ENCODE measurements at places on chromosomes 13 and 19.

- DNase-seq = no peak
These were observed 16.2 kb upstream of the AP1M2 start for GRCh38 chr19:10603084-10603872.

DNA sequence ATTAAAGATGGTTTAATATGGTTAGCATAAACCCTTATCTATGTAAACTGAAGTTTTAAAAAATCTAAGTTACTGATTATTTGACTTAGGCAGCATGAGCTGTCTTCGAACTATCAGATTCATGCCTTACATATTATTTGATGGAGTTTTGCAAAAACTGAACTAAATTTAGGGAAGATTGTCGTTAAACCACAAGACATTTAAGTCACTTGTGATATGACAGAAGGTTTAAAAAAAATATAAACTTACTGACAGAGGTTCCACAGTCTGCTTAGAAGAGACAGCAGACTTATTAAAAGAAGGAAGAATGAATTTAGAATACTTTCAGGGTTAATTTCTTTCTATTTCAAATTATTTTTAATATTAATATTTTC lies 110.9 kb upstream of the FRY start:
- no peak for DNase-seq

- DNase-seq = no peak
These were observed 69.5 kb downstream of the TNFRSF19 start for GRCh38 chr13:23639674-23640073.

GRCh38 chr19:37389234-37389633 lies 18.3 kb downstream of the ZNF527 start:
- DNase-seq = no peak

GRCh38 chr19:44051650-44052402 lies at the start of gene ZNF223:
ZNF223 (plus strand) TSS chr19:44052036; CDS start chr19:44055177, 3,141 bp downstream.
- peak; percentile 97 for DNase-seq

- DNase-seq = no peak
These were observed 3.2 kb upstream of the IFNL4 start for GRCh38 chr19:39251846-39252245.

GRCh38 chr19:35144600-35145436 lies 1.8 kb downstream of the FXYD7 start:
- peak; percentile 57 for DNase-seq

DNA sequence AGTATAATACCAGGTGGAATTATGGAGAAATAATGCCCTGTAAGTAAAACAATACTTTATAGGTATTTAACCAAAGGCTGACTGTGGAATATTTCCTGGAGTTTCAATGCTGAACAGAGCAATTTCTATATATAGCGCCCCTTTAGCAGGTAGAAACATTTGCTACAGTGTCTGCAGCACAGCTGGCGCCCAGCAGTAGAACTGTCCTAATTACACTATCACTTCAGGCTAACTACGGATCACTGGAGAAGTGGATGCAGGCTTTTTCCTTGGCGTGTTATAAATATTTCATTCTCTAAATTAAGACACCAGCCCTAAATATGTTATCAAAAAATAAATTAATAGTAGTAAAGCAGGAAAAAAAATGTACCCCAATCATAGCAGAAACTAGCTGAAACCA lies 3.1 kb downstream of the SHISA2 start:
- no peak for DNase-seq

DNA sequence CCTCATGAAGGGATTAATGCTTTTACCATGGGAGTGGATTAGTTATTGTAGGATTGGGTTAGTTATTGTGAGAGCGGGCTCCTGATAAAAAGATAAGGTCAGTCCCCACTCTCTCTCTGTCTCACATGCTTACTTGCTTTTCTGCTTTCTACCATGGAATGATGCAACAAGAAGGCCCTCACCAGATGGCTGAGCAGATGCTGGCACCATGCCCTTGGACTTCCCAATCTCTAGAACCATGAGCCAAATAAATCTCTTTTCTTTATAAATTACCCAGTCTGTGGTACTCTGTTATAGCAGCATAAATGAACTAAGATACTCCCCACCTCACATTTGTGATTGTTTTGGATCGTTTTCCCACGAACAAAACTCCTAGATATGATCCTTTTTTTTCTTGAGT lies 353.8 kb downstream of the DNAJC15 start:
- DNase-seq = no peak

GRCh38 chr19:12788042-12788681 lies 3.1 kb upstream of the JUNB start:
- no peak for DNase-seq

DNA sequence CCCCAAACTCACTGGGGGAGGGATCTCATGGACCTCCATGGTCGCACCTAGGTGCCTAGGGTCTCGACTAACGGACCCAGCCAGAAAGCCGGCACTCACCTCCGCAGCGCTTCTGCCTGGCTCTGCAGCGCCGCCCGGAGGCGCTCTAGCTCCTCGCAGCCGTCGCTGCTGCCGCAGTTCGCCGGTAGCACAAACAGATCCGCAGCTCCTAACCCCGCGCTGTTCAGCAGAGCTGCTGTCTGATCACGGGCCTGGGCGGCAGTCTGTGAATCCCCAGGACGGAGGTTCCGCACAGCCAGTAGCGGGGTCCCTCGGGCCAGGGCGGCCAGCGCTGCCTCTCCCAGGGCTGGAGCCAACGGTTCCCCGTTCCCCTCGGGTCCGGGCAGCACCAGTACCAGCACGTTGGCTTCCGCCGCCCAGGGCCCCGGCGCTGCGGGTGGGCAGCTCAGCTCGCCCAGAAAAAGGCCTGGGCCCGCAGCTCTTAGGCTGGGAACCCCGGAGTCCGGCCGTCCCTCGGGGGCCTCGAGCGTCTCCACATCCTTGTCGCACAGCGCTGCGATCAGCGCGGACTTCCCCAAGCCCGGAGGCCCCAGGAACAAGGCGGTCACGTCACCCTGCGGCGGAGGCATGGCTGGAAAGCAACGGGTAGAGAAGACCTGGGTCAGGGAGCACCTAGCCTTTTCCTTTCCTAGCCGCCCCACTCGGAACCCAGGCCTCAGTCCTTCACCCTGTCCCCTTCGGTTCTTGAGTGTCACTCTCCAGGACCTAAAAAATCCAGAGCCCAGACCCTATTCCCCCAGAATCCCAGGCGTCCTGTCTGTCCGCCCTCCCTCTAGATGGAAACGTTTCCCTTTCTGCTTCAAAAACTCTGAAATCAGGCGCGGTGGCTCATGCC lies 977 bp downstream of the IRGQ start:
- DNase-seq = no peak

GRCh38 chr13:43368003-43368402 lies 344.6 kb downstream of the DNAJC15 start:
- no peak for DNase-seq

- DNase-seq = no peak
These were observed 134.0 kb downstream of the LMO7 start for GRCh38 chr13:75770164-75770563.

DNA sequence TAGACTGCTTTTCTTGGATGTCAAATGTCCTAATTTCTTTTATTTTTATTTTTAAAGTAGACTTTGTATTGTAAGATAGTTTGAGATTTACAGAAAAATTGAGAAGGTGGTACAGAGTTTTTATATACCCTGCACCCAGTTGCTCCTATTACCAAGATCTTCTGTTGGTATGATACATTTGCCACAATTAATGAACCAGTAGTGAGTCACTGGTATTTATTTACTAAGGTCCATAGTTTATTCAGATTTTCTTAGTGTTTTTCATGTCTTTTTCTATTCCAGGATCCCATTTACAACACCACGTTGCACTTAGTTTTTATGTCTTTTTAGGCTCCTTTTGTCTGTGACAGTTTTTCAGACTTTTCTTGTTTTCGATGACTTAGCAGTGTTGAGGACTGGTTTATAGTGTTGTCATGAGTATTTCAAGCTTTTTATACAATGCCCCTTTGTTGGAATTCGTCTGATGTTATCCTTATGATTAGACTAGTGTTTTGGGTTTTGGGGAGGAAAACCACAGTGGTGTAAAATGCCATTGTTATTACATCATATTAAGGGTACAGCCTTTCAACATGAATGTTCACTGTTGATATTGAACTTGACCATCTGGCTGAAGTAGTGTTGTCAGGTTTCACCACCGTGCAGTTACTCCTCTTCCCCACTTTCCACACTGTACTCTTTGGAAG lies 35.9 kb downstream of the COG3 start:
- DNase-seq = no peak

DNA sequence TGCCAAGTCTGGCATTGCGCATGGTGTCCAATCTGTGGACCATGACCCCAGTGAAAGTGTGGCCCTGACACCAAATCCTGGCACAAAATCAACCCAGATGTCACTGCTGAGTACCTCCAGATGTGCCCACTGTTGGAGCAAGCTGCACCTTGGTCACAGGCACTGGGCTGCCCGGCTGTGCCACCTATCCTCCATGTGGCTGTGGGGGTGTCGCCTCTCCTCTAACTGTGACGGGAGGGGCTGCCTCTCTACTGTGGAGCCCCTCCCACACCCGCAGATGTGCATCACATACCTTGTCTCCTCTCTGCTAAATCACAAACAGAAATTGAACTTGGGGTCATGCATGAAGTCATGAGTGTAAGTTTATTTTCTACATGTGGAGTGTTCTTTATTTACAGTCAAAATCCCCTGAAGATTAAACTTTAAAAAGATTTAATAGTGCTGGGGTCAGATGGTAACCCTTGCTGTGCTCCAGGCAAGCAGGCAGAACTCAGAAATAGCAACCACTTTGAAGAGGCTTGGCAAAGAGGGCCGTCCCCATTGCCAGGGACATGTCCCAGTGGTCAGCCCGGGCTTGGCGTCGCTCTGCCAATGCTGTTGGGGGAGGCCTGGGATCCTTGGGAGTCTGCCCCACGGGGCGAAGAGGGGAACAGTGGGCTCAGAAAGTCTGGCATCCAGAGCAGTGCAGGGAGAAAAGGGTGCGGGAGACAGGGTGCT lies 46.4 kb upstream of the ZNF536 start:
- no peak for DNase-seq

DNA sequence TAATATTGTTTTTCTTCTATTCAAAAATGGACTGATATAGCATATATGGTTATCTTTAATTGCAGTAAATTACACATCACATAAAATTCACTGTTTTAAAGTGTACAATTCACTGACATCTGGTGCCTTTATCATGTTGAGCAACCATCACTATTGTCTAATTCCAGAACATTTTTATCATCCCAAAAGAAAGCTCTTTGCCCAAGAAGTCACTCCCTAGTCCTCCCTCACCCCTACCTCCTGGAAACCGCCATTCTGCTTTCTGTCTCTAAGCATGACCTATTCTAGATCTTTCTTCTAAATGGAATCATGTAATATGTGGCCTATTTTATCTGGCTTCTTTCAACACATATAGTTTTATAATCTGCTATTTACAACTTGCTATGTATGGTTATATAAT lies 525.6 kb downstream of the DCT start:
- DNase-seq = no peak

DNA sequence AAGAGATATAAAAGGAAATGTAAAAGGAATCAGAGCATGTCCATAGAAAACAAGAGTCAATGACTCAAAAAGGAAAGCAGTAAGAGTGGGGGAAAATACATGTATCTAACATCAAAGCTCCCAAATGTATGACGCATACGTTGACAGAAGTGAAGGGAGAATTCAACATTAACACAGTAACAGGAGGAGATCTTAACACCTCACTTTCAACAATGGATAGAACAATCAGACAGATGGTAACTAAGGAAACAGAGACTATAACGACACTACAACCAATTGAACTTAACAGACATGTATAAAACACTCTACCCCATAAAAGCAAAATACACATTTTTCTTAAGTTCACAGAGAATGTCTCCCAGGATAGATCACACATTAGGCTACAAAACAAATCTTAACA lies 774.8 kb upstream of the ARGLU1 start:
- DNase-seq = no peak

GRCh38 chr13:83773961-83774360 lies 108.3 kb downstream of the SLITRK1 start:
- no peak for DNase-seq

DNA sequence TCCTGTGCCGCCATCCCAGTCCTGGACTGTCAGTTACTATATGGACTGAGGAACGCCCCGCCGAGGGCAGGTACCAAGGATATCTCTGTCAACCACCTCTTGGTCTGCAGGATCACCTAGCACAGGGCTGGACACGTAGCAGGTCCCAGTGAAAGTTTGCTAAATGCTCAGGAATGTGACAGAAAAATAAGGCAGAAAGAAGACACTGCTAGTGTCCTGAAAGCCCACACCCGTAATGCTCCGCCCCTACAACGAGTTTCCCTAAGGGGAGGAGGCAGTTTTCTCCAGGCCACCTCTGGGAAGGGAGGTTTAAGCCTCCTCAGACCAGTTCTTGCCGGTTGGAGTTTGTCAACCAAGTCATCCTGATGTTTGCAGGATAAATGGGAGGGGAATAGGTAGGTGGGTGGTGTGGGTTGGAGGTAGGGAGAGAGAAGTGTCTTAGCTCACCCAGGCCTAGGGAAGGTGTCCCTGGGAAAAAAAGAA lies 1.7 kb upstream of the SERTAD3 start:
- no peak for DNase-seq

GRCh38 chr19:15253061-15253460 lies 20.8 kb upstream of the EPHX3 start:
- no peak for DNase-seq

- DNase-seq = no peak
These were observed 124.4 kb downstream of the RNF17 start for GRCh38 chr13:24888291-24888931.

GRCh38 chr13:101763191-101763590 lies 310.7 kb downstream of the ITGBL1 start:
- no peak for DNase-seq

DNA sequence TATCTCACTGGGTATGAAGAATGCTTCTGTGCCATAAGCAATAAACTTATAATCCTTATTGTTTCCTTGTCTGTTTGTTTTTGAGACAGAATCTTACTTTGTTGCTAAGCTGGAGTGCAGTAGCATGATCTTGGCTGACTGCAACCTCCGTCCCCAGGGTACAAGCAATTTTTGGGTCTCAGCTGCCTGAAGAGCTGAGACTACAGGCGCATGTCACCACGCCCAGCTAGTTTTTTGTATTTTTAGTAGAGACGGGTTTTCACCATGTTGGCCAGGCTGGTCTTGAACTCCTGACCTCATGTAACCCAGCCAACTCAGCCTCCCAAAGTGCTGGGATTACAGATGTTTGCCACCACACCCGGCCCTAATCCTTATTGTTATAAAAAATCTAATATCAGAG lies 112.5 kb downstream of the MYO16 start:
- no peak for DNase-seq

GRCh38 chr13:42574011-42574410 lies at the start of gene TNFSF11:
TNFSF11 (plus strand) TSS chr13:42574152; CDS start chr13:42574304, 152 bp downstream.
- no peak for DNase-seq

- DNase-seq = no peak
These were observed 8.3 kb downstream of the EFNA2 start for GRCh38 chr19:1293782-1294604.

GRCh38 chr13:76832258-76832988 lies 53.8 kb downstream of the KCTD12 start:
- DNase-seq = no peak

GRCh38 chr19:17323300-17323963 lies 11.2 kb downstream of the ANO8 start:
- no peak for DNase-seq

DNA sequence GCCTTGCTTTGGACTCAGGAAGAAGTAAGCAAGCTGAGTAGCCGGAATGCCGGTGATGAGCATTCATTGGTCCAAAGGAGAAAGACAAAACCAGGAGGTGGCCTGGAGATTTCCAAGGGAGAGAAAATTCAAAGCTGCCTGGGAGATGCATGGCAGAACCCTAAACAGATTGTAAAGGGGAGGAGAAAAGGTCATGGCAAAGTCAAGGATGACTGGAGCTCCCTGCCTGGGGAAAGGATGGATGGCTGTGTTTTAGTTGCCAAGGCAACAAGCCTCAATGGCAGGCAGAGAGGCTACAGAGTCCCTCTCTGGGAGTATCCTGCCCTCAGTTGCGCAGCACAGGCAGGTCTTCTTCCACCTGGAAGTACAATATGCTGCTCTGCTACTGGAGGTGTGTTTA lies 134.0 kb downstream of the ENOX1 start:
- no peak for DNase-seq
